ENCODE measurements at places on chromosomes 4 and X.

DNA sequence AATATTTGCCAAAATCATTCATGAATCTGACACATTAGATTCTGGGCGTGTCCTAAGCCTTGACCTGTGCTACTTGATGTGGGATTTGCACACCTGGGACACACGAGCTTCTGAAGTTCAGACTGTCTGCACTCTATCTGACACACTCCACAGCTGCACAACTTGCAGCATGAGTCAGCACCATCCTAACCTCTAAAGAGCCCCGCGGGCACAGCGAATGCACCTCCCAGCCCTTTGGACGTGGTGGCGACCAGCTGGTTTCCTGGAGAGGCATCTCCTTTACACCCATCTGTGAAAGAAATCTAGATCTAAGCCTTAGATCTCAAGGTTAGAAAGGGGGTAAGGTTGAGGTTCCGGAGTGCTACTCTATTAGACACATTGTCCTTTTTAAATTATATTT, 69.2 kb downstream of the SORBS2 start:
- no peak for DNase-seq

GRCh38 chrX:25941087-25941486, 197.1 kb upstream of the MAGEB18 start:
- no peak for DNase-seq

- no peak for DNase-seq
Observed at GRCh38 chr4:7949759-7950158, 10.1 kb upstream of the AFAP1 start.

DNA sequence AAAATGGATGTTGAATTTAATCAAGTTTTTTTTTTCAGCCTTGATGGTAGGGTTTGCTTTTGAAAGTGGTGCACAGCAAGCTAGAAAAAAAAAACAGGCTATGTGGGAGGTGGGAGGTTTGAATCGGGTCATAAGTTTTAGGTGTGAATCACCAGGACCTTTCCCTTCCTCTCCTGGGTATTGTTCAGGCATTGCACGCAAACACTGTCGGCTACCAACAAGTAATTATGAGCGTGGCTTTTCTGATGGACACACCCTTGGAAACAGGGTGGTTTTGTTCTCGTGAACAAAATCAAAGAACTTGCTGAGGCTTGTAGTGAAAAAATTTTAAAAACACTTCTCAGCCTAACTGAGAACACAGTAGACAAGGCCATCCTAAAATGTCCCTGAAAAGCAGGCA, 18.1 kb downstream of the PIR start:
- DNase-seq: no peak

GRCh38 chr4:7571001-7571400, 136.3 kb upstream of the PSAPL1 start:
- no peak for DNase-seq

All from NCI-H2081 (cell line).